ENCODE measurements at places on chromosomes 5 and 9. TPM values are rescaled to one million over a fixed set of nuclear protein-coding genes. Genes with fewer than 3 reads are reported as not detected.

GRCh38 chr5:122532035-122532434 is 220.0 kb downstream of the SNCAIP start:
- peaks cover 7% of the 10 kb centered on the region for H3K4me1 ChIP-seq
- peaks cover 6% of the 10 kb centered on the region for H3K27me3 ChIP-seq
- H3K27ac ChIP-seq, result no peak overlapping the region
- DNase-seq, result no peak

GRCh38 chr9:35227284-35227683 is 65.5 kb downstream of the UNC13B start:
- DNase-seq, result no peak
- no peak overlapping the region for H3K27ac ChIP-seq
- H3K27me3 ChIP-seq, result no peaks in the 10 kb centered on the region
- no peak overlapping the region for H3K4me3 ChIP-seq
- peaks cover 4% of the 10 kb centered on the region for H3K4me1 ChIP-seq

GRCh38 chr5:107653685-107654084 is 17.1 kb downstream of the EFNA5 start:
- H3K27me3 ChIP-seq, result no peaks in the 10 kb centered on the region
- H3K4me1 ChIP-seq, result peaks cover 23% of the 10 kb centered on the region
- DNase-seq, result no peak
- H3K36me3 ChIP-seq, result peaks cover 2% of the 10 kb centered on the region
- H3K27ac ChIP-seq, result no peak overlapping the region
- no peak overlapping the region for H3K4me3 ChIP-seq

DNA sequence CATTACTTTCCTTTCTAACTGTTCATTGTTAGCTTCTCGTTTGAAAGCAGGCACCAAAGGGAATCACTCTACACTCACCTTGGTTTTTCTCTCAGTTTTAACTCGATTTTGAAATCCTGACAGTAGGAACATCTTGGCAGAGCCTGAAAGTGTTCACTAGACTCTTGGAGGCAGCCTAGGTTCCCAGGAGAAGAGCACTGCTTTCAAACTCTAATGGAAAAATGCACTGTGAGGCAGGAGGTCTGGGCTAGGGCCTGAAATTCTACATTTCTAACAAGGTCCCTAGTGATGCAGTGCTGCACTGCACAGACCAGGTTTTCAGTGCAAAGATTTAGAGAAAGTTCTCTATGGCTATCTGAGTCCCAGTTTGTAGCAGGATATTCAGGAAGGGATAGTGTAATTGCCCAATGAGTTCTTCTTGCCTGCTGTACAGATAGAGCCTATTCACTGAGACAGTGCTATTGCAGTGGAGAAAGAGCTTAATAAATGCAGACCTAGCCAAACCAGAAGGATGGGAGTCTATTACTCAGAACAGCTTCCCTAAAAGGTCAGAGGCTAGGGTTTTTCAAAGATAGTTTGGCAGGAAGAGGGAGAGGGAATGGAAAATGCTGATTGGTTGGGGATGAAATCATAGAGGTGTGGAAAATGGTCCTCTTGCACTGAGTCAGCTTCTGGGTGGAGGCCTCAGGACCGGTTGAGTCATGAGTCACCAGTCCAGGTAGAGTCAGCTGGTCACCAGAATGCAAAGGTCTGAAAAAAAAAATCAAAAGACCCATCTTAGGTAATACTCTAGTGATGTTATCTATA is 153.9 kb downstream of the GPBP1 start:
- no peak overlapping the region for H3K27ac ChIP-seq
- no peaks in the 10 kb centered on the region for H3K36me3 ChIP-seq
- H3K4me1 ChIP-seq, result peaks cover 15% of the 10 kb centered on the region

Gene PRLR
- not detected for total RNA-seq

Gene ARID3C
- not detected for total RNA-seq

Gene ENTPD2
- not detected for total RNA-seq

Gene CTNNA1
- total RNA-seq, result 393 TPM
